8988T (cell line): ENCODE measurements at places on chromosomes 13 and 19.

- no peak for DNase-seq
These were observed 583 bp upstream of the LDLR start for GRCh38 chr19:11088506-11089253.

- DNase-seq: no peak
These were observed 479.1 kb upstream of the MIR17HG start for GRCh38 chr13:90868321-90868920.

DNA sequence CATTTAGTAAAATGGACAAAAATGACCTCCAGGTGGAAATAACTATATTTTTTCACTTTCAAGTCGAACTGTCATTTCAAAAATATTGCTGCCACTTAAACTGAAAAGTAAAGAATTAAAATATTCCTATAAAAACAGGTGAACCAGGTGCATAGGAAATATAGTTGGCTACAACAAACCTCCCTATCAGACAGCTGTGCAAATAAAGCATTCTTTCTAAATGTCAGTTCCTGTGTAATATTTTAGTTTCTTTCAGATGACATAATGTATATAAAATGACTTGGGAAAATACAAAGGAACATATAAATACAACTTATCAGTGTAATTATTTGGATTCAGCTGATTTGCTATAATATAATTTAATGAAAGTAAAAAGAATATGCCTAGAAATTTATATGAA is 403.5 kb upstream of the GPC6 start:
- no peak for DNase-seq

DNA sequence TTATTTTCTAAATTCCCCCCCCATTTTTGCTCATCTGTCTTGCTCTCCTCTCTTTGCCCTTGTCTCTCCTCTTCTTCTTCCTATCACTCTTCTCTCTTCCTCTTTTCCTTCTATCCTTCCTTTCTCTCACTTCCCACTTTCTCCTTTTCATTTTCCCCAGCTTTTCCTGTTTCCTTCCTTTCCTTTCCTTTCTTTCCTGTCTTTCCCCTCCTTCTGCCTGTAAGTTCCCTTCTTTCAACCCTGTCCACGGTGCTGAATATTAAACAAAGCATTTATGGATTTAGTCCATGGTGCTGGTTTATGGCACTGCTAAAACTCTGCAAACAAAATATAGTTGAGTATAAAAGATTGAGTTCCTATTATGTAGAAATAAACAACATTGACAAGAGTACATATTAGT is 27.6 kb downstream of the SCEL start:
- DNase-seq: no peak

GRCh38 chr19:1690699-1691307 is 38.4 kb upstream of the TCF3 start:
- peak; percentile 53 for DNase-seq
